ENCODE measurements at places on chromosomes 4 and X.

- no peak for DNase-seq
Measured at GRCh38 chr4:17780501-17781299, 721 bp downstream of the FAM184B start.

GRCh38 chr4:129950217-129950616 is 854.3 kb downstream of the C4orf33 start:
- DNase-seq: no peak

GRCh38 chrX:18994713-18995112 is 10.8 kb upstream of the PHKA2 start:
- no peak for DNase-seq

DNA sequence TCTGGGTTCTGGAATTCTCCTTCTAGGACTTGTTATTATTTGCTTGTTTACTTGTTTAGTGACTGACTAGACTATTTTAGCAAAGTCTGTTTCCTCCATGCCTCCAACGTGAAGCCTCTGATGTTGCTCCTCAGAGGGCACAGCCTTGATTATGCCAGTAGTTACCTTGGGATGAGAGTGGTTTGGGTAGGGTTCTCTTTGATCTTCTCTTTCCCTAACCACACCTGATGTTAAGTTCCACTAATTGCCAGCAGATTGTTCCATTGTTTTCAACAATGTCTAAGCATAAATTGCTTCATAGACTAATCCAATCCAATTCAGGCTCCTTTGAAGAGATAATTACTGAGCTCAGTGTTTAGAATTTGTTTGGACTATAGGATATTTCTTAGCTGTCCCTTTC is 352.7 kb upstream of the DIPK2B start:
- DNase-seq: no peak

DNA sequence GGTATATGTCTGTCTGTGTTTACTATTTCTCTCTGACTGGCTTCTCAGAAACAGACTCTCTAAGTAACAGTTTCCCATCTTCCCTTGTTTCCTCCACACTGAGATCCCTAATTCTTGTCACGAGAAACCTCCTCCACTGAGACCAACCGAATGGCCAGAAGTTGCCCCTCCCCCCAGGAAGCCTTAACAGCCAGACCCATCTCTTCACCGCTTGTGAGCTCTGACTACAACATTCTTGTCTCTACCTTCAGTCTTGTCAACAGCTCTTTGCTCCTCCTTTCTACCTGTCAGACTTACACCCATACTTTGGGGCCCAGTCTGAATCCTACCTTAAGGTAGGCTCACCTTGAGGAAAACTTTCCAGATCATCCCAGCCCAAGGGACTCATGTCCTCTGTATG is 90.8 kb downstream of the NHSL2 start:
- no peak for DNase-seq

DNA sequence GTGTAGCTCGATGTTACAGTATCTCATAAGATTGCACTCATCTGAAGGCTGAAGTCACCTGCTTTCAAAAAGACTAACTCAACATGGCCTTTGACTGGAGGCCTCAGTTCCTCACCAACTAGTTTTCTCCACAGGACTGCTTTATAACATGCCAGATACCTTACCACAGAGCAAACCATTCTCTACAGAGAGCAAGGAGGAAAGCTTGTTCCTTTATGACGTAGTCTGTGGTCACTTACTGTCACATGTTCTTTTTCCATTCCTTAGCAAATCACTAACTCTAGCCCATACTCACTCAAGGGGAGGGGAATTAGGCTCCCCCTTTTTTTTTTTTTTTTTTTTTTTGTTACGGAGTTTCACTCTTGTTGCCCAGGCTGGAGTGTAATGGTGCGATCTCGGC is 3.2 kb downstream of the THAP9 start:
- DNase-seq: no peak

DNA sequence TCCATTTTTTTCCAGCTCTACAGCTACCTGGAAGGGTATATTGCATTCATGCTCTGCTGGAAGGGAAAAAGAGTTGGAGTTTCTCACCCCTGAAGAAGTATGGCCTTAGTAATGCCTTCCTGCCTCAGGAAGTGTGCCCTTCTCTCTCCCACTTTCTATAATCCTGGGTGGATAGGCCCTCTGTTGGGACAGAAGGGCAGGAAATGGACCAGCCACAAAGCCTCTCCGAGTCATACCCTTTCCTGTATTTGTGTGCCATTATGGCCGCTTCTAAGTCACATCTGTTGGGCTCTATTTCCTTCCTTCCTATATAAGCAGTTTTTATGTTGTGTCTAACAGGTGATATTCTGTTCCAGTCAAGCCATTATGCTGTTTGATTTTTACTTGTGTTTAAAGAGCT is 74.8 kb upstream of the SMARCA5 start:
- no peak for DNase-seq

GRCh38 chrX:31459361-31459760 is 387.5 kb upstream of the FTHL17 start:
- no peak for DNase-seq

DNA sequence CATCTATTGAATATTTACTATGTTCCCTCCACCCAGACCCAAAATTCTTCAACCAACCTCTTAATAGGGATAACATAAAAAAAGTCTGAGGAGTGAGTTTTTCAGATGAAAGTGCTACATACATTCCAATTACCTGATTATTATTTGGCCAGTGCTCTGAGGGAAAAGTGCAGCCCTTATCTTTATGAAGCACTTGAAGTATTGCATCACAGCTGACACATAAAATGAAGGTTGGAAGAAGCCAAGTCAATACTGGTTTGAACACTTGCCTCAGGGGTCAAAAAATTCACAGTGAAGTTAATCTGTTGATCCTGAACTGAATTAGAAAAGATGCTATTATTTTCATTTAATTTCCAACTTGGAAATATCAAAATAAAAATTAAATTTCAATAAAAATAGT is 498.9 kb downstream of the INPP4B start:
- no peak for DNase-seq

DNA sequence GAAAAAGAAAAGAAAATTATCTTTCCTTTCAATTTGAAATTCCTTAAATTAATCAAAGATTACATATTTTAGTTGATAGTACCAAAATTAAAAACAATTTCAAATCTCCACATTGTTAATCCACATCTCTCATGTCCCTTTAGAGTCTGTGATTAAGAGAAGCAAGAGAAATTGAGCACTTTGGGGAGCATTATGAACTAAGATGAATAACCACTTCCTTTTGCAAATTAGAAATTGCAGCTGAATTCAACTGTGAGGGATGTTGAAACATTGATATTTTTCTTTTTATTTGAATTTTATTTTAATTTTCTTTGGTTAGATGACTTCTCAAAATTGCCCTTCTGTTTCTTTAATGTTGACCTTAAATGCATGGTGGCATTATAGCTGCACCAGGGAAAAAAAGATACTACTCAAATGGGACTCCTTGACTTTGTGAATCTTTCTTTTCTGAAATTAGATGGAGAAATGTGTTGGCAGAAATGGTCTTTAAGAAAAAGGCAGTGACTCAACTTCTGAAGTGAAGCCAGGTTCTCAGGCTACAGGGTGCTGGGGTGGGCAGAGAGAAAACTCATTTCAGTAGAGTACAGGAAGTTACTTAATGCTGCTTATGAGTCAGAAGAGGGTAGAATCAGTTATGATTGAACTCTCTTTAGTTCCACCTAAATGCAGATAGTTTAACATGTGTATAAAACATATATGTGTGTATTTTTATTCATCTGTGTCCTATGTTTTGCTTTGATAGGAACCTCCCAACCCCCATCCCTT is 92.0 kb upstream of the TNIP3 start:
- DNase-seq: no peak

- DNase-seq: no peak
Measured at GRCh38 chr4:6942238-6942800, 32.7 kb downstream of the TBC1D14 start.

GRCh38 chrX:132956421-132957210 is 1.8 kb downstream of the HS6ST2 start:
- no peak for DNase-seq

DNA sequence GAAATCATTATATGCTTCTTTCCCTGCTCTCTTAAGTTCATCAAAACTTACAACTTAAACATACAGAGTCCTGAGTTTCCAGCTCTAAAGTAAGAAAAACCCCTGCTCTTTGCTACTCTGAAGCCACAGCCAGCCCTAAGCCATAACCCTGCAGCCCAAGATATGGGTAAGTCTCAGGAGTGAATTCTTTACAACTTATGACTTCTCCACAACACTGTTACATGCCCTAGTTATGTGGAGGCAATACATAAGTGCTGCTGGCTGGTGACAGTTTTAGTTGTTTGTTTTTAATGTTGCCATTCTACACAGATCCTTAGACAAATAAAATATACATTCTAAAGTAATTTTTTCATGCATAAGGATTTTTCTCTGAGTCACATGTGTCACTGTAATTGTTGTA is 100.2 kb downstream of the FBXO8 start:
- DNase-seq: no peak

DNA sequence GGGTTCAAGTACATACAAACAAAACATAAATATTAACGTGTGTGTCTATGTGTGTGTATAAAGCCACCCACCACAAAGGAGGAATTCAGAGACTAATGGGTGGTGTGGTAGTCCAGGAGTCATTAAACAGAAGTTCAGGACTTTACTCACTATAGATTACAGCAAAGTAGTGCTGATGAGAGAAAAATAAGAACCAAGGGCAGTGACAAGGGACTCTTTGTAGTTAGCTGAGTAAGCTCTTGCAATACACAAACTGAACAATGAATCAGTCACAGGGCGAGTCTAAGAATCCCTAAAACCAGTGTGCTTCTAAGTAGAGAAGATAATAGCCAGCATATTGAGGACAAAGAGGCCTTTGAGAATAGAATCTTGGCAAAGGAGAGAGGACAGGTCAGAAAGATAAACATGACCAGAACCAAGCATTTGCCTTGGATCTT is 232.4 kb downstream of the PPP3CA start:
- DNase-seq: no peak

GRCh38 chrX:154317391-154317995 is 21.9 kb downstream of the TKTL1 start:
- DNase-seq: no peak

GRCh38 chr4:150773729-150774449 is 191.9 kb downstream of the MAB21L2 start:
- no peak for DNase-seq

DNA sequence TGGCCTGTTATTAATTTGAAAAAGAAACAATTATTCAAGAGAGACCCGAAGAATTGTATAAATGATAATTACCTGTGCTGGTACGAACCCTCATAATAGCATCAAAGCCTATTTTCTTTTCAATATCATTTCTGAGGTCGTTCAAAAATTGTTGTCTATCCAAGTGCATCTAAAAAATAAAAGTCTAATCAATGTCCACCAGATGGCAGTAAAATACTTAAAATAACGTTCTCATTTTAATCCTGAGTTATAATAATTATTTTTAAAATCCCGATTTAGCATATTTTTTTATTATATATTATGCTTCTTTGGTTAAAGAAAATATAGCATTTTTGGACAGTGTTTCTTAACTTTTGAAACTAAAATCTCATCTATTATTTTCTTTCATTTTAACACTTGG is 55.7 kb downstream of the METTL14 start:
- DNase-seq: no peak

GRCh38 chr4:185437809-185438208 is 12.0 kb upstream of the UFSP2 start:
- no peak for DNase-seq

GRCh38 chrX:150849486-150849885 is 49.0 kb downstream of the CD99L2 start:
- DNase-seq: no peak

DNA sequence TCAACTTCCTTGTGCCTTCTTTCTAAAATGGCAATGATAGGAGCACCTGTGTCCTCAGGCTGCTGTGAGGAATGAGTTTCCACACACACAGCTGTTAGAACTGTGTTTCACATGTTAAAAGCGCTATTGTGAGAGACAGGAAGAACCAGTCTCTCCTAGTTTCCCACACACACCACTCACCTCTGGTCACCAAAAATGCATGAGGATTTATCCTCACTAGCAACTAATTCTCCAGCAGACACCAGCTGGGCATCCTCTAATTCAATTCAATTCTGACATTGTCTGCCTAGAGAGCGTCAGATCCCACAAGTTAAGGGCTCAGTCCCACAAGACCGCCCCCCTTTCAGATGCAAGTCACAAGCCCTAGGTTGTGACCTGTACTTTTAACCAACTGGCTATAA is 29.0 kb upstream of the SLC2A9 start:
- no peak for DNase-seq

- DNase-seq: peak; percentile 72
Measured at GRCh38 chr4:38131371-38132091, 171.3 kb downstream of the PTTG2 start.

DNA sequence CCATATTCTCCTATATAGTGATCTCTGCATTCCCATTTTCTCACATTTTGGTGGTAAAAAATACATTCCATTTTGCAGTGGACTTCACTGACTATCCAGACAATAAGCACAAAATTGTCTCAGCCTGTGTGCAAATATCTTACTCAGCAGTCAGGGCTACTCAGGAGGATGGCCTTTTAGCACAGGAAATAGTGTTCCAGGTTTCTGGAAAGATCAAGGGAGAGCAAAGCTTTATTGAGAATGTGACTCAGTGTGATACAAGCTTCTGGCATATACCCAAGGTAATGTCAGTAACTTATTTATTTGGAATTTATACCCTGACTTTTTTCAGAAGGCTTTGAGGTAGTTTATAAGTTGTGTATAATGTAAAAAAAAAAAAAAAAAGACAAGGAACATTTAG is 233.4 kb downstream of the TEX13A start:
- no peak for DNase-seq

DNA sequence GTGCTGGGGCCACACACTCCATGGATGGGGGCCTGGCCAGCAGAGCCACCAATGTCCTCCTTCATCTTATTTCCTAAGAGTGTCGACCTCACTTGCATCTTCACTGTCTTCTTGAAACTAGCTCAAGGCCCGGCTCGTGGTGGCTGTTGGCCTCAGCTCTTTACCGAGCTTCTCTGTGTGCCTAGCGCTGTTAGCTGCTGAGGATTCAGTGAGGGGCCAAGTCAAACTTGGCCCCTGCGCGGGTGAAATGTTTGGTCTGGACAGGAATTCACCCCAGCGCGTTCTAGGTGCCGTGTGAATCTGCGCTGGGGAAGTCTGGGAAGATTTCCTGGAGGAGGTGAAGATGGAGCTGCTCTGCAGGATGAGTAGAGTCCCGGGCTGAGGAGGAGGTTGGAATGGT is 8.5 kb downstream of the SORCS2 start:
- DNase-seq: no peak

DNA sequence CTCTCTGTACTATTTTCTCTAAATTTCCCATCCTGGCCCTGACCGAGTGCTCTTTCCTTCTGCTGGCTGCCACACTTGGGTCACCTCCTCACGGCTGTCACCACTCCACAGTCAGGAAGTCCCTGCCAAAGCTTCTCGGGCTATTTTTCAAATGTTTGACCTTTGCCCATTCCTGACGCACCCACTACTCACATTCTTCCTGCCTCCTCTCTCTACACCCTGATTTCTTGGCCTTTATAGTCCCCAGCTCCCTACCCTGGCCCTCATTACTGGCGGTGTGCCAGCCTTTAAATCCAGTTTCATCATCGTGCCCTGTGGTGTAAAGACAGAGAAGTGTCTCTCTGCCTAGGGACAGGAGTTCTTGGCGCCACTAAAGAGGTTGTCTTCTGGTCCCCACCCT is 46.4 kb upstream of the GATB start:
- DNase-seq: no peak
